ENCODE measurements at places on chromosomes 7 and 10. TPM values are rescaled to one million over a fixed set of nuclear protein-coding genes. Genes with fewer than 3 reads are reported as not detected.

The ANKRD61 gene
- total RNA-seq: 0.26 TPM

The C10orf105 gene
- 1.0 TPM for total RNA-seq

DNA sequence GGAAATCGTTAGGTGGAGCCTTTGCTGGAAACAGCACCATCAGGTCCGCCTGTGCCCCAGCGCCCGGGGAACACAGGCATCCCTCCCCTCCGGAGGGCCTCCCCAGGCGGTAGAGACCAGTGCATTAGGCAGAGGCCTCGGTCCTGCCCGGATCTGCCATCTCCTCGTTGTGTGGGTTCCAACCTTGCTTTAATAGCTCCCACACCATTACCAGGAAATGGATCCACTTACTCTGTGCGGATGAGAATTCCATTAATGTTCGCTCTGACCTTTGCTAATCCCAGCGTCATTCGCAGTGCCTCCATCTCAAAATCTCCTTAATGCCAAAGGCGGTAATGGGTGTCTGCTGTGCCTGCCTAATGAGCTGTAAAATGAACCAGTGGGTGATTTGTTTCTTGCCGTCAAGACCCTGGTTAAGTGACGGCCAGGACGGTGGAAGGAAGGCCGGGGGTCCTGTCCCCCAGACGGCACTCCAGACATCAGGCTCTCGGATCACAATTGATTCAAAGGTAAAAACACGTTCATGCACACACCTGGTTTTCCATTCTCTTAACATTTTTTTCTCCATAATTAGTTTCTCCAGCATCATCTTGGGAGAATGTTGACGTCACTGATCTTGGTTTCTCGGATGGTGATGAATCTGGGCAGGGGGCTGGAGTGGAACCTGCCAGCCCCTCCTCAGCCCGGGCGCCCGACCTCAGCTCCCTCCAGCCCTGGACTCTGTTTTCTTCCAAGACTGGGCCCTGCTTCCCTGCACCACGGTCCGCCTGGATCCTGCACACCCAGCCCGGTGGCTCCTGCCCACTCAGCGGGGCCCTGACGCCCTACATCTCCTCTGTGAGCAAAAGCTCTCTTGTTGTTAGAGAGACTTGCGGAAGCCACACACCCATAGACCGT, 22.8 kb upstream of the FAM20C start:
- no peak for ATAC-seq

GRCh38 chr7:103996639-103997038, 7.2 kb upstream of the RELN start:
- no peak for ATAC-seq

Data from activated T-helper 17 cell treated with anti-CD3 and anti-CD28 coated beads, Interleukin-2, amount 50 U/mL, for 72 hours (primary cell).